ENCODE measurements at places on chromosomes 13 and 19.

DNA sequence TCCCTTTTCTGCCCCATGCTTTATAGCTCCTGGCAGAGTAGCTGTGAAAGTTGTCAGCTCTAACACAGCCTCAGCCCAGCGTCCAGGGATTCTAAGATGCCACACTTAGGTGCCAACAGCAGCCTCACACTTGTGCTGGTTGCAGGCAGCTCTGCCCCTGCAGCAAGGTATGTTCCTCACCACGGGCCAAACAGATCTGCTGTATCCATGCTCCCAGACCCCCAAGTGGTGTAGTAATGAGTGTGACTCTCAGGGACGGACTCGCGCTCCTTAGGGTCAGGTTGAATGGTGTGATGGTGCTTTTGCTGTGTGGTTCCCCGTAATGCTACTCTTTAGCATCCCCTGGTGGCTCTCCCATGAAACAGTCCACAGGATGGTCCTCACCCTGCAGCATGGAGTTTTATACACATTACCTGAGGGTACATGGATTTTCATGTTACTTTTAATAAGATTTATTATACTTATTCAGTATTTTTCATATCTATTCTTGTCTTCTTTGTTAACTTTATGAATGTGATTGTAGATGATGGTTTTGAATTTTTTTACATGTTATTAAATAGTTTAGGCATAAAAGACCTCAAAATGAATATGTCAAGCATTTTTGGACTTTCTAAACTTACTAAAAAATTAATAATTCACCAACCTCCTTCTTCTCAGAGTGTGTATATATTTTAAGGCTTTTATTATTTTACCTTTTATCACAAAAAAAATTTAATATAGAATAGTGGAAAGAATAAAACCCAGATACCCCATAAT is 232.5 kb downstream of the SLC7A1 start:
- DNase-seq, result peak; percentile 3

DNA sequence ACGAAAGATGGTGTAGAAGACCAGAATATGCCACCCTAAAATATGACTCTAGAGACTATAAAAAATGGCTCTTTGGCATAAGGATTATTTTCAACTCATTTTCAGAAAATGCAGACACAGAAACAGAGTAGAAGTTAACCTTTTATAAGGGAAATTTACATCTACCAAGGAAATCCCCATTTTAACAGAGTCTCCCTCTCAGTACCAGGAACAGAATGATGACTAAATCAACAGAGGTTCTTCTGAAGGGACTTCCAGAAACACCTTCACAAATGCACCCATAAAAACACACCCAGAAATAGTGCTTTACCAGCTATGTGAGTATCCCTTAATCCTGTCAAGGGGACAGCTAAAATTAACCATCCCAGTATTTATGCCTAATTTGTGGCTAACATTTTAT is 29.1 kb downstream of the PLPP2 start:
- no peak for DNase-seq

DNA sequence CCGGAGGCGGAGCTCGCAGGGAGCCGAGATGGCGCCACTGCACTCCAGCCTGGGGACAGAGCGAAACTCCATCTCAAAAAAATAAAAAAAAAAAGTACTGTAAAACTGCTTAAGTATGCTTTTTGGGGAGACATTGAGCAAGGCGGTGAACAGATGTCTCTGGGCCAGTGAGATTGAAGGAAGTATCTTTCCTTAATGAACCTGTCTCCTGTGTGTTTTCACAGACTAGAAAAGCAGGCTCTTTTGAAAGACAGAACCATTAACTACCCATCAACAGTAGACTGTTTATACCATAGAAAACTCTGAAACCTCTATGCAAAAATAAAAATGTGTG is 1.5 kb upstream of the ECH1 start:
- DNase-seq, result no peak

DNA sequence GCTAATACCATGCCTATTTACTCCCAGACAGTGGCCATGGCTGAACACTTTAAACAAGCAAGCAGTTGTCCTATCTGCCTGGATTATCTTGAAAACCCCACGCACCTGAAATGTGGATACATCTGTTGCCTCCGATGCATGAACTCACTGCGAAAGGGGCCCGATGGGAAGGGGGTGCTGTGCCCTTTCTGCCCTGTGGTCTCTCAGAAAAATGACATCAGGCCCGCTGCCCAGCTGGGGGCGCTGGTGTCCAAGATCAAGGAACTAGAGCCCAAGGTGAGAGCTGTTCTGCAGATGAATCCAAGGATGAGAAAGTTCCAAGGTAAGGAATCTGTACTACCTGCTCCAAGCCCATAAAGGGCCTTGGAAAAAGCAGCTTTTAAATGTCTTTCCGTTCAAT is 8.6 kb downstream of the RFPL4AL1 start:
- DNase-seq, result no peak

DNA sequence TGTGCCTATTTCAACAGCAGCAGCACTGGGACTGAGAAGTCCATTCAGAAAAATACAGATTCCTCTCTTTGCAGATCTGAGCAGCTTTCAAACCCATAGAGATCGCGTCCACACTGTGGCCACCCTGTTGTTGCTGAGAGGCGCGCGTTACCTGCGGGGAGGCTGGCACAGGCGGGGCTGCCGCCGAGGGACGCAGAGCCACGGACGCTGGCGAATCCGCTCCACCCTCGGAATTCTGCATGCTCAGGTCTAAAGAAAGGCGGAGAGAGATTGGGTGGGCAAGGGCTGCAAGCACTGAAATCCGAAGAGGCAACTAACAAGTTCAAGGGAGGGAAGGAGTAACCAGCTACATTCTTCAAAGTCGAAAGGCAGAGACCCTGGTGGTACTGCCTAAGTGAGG is 63.0 kb downstream of the RFX2 start:
- no peak for DNase-seq

DNA sequence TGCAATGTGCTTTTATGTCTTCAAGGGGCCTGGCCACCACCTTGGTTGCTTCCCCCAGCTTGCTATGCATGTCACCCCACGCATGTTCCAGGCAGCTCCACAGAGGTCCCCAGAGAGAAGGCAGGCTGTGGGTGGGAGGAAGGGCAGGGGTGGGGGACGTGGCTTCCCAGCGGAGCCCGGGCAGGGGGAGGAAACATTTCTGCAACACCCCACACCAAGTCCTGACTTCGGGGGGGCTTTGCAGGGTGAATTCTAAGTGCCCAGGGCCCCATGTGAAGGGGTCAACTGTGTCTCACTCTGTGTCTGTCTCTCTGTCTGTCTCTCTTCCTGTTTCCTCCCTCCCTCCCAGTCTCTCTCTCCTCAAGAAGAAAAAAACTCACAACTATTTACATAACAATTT is 39.6 kb downstream of the LTBP4 start:
- DNase-seq, result no peak

DNA sequence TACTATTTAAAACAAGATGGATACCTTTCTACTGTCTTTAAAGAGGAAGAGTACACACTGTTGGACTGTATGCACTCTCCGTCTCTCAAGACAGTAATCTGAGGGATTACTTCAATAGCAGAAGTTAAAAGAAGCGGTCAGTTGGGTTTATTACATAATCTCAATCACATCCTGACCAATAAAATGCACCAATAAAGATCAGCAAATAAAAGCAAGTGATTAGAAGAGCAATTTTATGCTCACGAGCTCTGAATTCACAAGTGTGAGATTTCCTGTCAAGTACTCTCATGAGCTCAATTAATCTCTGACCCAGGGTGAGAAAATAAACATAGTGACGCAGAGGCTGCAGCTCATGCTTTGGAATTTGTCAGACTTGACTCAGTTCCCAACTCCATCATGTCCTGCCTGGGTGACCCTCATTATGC is 12.2 kb downstream of the ABCC4 start:
- no peak for DNase-seq

DNA sequence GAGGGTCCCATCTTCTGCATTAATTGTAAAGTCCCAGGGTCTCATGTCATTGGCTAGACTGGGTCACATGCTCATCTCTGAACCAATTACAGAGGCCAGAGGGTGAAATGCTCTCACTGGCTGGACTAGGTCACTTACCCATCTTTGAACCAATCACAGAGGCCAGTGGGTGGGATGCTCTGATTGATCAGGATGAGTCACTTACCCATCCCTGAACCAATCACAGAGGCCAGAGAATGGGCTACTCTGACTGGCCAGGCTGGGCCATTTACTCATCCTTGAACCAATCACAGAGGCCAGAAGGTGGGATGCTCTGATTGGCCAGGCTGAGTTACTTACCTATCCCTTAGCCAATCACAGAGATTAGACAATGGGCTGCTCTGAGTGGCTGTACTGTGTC is 5.3 kb downstream of the MISP start:
- no peak for DNase-seq

DNA sequence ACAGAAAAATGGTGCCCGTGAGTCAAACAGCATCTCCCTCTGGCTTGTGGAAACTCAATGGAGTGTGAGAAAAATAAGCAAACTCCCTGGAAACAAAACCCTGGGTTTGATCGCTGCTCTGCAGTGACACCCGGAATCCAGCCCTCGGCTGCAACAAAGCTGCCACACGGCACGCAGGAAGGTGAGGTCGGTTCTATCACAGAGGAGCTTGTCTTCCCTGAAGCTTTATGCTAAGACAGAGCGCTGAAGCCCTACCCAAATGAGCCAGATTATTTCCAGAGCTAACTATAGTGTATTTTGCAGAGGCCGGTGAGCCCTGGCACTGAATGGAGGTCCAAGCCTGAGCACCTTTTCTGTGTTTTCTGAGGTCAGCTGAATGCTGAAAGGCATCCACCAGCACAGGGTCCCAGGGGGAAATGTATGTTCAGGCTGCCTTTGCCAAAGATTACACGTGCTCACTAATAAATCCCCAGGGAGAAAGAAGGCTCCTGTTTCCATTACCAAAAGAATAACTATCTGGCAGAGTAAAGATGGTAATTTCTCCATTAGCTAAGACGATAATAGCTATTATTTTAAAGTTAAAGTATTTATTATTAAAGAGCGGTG is 77.8 kb downstream of the TSHZ3 start:
- no peak for DNase-seq

DNA sequence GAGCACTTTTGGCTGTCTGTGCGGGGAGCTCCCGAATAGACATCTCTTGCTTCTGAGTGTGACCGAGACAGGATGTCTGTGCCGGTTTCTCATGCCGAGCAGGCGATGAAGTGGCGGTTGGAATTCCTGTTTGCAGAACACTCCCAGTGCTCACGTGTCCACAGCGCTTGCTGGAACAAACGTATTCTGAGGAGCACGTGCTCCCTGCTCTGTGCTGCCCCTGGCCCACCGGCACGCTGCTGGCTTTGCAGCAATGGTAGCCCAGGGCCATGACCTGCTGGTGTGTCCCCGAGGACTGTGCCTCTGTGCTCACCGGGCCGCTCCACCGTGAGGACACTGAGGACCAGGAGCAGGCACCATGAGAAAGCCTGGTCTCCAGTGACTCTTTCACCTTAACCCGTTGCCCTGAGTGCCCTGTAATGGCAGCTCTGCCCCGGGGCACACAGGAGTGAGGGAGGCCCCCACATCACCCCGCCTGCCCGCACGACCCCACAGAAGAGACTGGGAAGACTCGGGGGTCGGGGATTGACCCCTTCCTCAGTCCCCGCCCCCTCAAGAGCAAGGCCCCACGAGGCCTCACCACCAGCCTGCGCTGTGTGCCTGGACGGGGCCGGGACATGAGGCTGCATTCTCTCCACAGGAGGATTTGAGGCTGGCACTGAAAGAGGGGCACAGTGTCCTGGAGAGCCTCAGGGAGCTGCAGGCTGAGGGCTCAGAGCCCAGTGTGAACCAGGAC is 40.0 kb upstream of the F7 start:
- no peak for DNase-seq

DNA sequence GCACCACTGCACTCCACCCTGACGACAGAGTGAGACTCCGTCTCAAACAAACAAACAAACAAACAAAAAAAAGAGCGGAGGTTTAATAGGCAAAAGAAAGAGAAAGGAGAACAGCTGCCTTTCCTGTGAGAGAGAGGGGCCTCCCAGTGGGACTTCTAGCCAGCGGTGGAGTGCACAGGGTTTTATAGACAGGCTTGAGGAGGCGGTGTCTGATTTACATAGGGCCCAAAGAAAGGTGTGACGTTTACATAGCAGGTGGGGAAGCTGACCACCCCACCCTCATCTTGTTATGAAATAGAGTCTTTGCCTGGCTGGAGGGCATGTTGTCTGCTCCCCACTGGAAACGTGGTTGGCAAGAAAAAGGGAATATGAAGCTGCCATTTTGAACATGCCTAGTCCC is 106.0 kb upstream of the CSNK1A1L start:
- DNase-seq, result no peak

GRCh38 chr19:45766869-45767346 is 2.1 kb downstream of the SIX5 start:
- DNase-seq, result no peak
